ENCODE measurements at places on chromosomes 2 and 18. TPM values are rescaled to one million over a fixed set of nuclear protein-coding genes. Genes with fewer than 3 reads are reported as not detected.

DNA sequence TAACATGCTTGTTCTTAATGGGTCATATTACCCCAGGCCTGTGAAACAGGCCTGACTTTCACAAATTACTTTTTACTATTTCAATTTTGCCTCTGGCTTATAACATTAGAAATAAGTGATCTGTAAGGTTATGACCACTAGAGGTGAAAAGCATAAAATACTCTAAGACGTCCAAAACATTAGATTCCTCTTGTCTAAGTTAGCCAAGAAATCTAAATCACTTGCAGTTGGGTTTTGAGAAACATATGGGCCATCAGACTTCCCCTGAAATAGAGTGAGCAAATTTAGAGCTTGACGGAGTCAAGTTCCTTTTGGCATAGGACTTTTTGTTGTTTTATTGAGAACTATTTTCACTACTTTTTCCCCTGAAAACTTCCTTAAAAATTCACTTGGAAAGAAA lies 32.7 kb upstream of the RIT2 start:
- no peak for DNase-seq

Gene BABAM2
- 52.8 TPM for polyA plus RNA-seq

Gene NYAP2
- not detected for polyA plus RNA-seq

Gene DYNAP
- not detected for polyA plus RNA-seq

Gene RETSAT
- 15.0 TPM for polyA plus RNA-seq

Gene WNT10A
- polyA plus RNA-seq = not detected
